T follicular helper cell (primary cell): ENCODE measurements at places on chromosomes 1 and 21.

DNA sequence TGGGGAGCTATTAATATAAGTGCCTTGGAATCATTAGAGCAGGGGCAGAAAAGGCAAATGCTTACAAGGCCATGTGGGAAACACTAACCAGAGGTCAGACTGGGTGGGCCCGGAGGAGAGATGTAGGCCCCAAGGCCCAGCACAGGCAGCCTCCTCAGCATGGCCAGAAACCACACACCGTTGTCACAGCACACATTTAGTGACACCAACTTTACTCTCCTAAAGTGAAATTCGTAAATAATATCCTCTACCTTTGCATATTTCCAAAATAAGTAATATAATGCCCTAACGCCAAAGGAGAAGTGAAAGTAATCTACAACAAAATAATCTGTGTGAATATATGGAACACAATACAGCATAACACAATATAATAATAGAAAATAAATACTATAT, 62.6 kb downstream of the KIF21B start:
- no peak for DNase-seq

- DNase-seq, result no peak
These were observed 36.9 kb upstream of the HIVEP3 start for GRCh38 chr1:41955461-41956159.

DNA sequence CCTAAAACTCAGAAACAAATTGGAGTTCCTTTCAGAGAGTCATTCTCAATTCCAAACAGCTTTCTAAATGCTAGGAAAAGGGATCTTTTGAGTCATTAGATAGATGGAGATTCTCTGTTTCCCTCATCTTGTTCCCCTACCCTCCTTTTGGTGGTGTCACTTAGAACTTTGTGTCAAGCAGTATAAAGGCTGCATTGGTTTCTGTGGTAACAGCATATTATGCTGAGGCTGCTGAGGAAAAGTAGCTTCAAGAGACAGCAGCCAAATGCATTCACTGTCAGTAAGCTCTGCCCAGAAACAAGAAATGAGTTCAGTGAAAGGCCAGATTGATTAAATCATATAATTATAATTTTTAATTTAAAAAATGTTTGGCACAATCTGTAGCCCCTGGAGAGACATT, 144.1 kb downstream of the LRRC40 start:
- no peak for DNase-seq

DNA sequence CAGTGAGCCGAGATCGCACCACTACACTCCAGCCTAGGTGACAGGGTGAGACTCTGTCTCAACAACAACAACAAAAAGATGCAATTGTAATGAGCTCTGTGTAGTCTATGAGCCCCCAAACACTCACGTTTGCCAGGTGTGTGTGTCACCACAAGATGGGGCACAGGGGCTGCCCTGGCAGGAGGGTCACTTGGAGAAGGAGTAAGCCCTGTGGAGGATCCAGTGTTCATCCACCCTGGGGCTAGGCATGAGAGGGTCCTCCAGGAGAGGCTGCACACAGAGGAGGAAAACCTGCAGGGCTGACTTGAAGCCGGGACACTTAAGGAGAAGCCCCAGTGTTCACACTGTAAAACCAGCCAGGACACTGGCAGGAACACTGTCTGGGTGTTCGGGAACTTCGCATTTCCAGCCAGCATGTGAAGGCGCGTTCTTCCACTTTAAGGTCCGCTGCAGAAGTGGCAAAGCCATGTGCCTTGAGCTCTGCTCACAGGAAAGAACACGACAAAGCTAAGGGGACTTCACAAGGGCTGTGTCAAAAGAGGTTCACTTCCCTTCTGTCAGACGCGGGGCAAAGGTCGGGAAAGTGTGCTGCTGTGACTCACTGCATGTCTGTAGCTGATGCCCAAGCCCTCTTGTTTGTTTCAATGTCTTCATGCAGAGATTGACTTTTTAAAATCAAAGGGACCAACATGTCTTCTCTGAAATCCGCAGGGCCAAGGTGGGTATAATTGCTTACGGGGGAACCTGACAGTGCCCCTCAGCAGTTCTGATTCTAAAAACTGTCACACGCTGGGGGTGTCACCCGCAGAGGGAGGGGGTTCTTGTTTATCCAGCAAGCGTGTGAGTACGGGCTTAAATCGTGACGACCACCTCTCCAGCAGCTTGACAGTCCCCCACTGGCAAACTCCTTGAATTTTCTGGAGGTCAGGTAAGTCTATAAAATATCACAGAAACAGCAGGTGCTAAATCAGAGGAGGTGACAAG, 102.8 kb downstream of the RIPK4 start:
- no peak for DNase-seq

DNA sequence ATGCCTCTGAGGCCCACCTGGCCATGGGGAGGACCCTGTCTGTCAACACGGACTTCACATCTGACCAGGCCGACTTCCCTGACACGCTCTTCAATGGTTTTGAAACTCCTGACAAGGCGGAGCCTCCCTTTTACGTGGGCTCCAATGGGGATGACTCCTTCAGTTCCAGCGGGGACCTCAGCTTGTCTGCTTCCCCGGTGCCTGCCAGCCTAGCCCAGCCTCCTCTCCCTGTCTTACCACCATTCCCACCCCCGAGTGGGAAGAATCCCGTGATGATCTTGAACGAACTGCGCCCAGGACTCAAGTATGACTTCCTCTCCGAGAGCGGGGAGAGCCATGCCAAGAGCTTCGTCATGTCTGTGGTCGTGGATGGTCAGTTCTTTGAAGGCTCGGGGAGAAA, 101.8 kb downstream of the ADARB1 start:
- DNase-seq, result no peak

GRCh38 chr1:197774466-197775281, 606 bp downstream of the DENND1B start:
- peak; percentile 5 for DNase-seq

DNA sequence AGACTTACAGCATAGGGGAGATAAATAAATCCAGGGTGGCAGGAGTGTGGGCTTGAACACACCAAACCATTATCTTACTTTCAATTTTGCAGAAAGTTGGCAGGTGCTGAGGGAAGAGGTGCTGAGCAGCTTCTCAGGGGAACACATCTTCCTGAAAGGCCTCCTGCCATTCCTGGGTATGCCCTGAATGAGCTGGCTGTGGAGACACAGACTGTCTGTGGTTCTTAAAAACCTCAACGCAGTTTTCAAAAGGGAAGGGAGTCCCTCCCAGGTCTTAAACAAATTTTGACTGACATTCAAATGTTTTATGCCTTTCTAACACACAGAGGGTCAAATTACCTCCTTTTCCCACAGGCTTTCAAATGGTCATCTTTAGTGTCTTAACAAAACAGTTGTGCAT, 166.9 kb downstream of the TNFSF18 start:
- DNase-seq, result no peak

DNA sequence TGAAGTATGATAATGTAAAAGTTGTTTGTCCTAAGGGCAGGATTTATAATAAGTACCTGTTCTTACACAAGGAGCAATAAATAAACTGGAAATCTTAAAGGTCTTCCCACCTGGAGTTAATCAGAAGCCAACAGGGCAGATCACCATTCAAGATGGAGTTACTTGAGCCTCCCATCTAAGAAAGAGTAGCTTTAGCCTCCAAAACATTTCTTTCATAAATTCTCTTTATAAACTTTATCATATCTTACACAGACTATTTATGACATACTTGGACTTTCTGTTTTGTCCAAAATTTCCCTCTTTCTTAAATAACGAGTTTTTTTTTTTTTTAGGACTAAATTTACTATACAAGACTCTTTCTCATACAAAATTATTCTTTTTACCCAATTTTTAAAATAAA, 18.5 kb downstream of the OR2T1 start:
- no peak for DNase-seq
